Stimulated activated naive CD8-positive, alpha-beta T cell treated with anti-CD3 and anti-CD28 coated beads, Interleukin-15, amount 100 ng/mL, for 72 hours (primary cell): ENCODE measurements at places on chromosomes 13 and 19.

DNA sequence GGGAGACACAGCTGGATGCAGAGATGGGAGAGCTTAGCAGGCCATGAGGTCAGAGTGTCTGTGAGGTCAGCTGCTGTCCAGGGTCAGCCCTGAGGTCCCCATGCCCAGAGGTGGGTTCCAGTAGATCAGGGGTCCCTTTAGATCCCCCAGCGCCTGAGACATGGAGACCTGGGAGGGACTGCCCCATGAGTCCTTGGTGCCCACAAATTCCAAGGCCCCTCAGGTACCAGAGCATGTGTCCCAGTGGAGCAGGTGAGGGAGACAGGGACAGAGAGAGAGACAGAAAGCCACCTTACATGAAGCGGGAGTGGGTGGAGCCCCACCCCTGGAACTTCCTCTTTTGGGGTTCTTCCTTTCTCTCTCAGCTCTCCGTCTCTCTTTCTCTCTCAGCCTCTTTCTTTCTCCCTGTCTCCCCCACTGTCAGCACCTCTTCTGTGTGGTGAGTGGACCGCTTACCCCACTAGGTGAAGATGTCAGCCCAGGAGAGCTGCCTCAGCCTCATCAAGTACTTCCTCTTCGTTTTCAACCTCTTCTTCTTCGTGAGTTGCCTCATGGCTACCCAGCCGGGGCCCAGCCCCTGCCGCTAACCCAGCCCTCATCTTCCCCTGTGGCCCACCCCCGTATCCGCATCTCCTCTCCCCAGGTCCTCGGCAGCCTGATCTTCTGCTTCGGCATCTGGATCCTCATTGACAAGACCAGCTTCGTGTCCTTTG is at the start of gene CD37:
Gene CD37, plus strand, starts transcription at position 336 of the 713 bp plus-strand sequence. Its CDS starts 135 bp downstream, at position 471.
- peak; percentile 42 for DNase-seq

DNA sequence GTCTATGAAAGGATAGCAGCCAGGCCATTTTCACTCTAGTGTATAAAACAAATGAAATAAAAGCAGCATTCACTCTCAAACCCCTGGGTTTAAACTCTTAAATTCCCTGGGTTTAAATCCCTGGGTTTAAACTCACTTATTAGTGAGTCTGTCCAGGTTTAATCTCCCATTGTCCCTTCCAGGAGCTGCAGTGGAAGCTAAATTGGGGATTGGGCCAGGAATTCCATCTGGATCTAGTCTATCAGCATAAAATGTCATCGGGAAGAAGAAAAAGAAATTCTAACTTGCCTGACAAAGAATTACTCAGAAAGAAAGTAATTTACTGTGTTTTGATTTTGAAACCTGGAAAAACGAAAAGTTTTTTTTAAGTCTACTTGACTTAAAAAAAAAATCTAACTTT is 54.8 kb downstream of the FRY start:
- DNase-seq: no peak

DNA sequence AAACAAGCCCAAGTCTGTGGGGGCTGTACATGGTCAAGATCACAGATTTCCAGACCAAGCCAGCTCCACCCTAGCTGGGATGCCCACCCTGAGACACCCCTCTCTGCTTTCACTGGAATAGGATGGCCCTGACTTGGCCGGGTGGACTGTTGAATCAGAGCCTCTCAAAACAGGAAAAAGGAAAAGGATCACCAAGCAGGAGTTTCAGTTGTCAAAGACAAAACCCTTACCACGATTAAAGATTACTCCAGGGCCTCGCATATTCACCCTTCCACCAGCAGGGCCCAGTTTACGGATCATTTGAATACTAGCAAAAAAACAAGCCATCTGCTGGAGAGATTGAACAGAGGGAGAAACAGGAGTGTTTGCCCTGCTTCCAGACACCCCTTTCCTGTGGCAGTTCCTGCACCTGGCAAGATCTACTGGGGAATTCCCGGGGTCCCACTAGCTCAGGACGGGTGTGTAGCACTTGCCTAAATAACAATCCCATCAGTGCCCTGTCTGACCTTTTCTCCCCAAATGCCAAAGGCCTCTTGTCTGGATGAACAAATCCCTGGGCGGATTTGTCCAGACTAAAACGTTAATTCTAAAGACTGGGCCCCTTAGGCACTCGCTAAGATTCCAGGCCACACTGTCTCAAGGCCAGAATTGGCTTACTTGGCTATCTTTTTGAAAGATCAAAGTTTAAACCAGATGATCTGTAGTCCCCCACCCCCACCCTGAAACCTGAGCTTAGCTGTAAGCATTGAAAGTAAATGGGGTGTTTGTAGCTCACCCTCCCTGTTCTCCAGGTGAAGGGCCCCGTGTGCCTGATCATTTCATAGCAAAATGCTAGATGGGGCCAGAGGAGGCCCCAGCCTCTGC is 38.4 kb downstream of the ACTN4 start:
- no peak for DNase-seq

DNA sequence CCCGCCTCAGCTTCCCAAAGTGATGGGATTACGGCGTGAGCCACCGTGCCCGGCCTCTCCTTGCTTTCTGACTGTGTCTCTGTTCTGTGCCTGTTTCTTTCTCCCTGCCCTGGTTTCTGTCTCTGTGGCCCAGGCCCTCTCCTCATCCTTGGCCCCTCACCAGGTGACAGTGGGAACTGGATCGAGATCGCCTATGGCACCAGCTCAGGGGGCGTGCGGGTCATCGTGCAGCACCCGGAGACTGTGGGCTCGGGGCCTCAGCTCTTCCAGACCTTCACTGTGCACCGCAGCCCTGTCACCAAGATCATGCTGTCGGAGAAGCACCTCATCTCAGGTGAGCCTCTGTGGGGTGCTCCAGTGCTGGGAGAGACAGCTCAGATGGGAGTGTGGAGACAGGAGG is 9.9 kb downstream of the SHKBP1 start:
- DNase-seq: no peak

- no peak for DNase-seq
Measured at GRCh38 chr19:7641290-7642276, 4.7 kb downstream of the STXBP2 start.

- DNase-seq: no peak
Measured at GRCh38 chr13:48949566-48950500, 25.9 kb upstream of the FNDC3A start.

DNA sequence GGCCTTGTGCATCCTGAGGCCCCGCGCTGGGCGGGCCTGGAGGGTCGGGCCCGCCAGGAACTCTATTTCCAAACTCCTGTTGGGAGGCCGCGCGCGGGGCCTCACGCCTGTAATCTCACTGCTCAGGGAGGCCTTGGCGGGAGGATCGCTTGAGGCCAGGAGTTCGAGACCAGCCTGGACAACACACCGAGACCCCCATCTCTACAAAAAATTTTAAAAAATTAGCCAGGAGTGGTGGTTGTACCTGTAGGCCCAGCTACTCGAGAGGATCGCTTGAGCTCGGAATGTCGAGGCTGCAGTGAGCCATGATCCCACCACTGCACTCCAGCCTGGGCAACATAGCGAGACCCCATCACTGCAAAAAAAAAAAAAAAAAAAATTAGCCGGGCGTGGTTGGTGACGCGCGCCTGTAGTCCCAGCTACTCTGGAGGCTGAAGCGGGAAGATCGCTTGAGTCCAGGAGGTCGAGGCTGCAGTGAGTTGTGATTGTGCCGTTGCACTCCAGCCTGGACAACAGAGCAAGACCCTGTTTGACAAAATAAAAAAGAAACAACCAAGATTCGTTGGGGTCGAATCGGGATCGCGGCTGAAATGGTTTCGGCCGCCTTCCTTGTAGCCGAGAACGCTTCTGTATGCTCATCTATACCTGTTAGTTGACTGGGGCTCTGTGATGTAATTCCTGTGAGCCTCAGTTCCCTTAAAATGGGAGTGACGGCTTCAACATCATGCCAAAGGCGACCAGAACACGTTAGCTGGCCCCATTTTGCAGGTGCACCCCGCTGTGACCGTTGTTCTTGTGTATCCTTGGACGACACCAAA is 636 bp downstream of the SF3A2 start:
- DNase-seq: no peak

GRCh38 chr13:89029062-89029461 is 1357.9 kb downstream of the SLITRK5 start:
- DNase-seq: no peak
